AG04450 (cell line): ENCODE measurements at places on chromosomes 16 and 17. TPM values are rescaled to one million over a fixed set of nuclear protein-coding genes. Genes with fewer than 3 reads are reported as not detected.

GRCh38 chr16:81676066-81676882 is 102.8 kb upstream of the PLCG2 start:
- DNase-seq = no peak

DNA sequence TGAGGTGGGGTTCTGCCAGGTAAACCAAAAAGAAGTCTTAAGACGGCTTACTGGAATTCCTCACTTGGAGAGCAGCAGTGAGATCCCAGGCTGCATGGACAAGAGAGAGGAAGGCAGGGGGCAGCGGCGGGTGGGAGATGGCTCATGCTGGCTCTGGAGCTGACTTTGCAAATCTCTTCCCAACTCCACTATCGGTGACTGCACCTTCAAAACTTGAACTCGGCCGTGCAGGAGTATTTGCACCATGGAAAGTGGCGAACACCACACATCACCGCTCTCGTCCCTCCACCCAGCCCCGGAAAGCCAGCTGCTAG is 16.7 kb downstream of the CA5A start:
- no peak for DNase-seq

HS3ST3A1 gene
- 6.6 and 11.9 TPM in 2 replicates for polyA plus RNA-seq

DNA sequence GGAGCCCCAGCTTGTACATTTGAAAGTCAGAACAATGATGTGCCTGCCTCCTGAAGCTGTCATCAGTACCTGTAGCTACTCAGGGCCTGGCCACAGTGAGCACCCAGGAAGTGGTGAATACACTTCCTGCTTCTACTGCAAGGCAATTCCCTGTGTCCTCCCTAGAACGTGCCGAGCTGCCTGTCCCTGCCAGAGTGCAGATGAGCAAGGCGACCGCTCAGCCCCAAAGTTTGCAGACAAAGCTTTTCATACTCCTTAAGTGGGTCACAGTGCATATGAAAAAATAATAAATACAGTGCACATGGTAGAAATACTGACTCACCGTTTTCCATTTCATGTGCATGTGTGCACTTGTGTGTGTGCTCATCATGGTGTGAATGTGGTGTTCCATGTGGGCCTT is 77.3 kb downstream of the MPRIP start:
- peak; percentile 30 for DNase-seq

DNA sequence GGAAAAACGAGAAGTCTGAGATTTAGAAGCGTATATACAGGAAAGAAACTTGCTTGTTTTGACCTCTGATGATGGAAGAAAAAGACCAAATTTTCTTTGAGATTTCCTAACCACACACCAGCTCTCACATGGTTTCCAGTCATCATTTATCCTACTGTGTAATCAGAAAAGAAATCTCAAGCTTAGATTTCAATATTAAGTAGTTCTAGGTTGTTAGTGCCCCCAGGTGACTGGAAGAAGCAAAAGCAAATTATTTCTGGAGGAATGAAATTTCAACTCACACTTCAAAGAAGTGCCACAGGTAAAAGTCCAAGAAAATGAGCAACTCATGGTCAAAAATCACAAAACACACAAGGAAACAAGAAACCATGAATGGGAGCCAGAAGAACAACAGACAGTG is 51.8 kb upstream of the KDM6B start:
- peak; percentile 11 for DNase-seq

DNA sequence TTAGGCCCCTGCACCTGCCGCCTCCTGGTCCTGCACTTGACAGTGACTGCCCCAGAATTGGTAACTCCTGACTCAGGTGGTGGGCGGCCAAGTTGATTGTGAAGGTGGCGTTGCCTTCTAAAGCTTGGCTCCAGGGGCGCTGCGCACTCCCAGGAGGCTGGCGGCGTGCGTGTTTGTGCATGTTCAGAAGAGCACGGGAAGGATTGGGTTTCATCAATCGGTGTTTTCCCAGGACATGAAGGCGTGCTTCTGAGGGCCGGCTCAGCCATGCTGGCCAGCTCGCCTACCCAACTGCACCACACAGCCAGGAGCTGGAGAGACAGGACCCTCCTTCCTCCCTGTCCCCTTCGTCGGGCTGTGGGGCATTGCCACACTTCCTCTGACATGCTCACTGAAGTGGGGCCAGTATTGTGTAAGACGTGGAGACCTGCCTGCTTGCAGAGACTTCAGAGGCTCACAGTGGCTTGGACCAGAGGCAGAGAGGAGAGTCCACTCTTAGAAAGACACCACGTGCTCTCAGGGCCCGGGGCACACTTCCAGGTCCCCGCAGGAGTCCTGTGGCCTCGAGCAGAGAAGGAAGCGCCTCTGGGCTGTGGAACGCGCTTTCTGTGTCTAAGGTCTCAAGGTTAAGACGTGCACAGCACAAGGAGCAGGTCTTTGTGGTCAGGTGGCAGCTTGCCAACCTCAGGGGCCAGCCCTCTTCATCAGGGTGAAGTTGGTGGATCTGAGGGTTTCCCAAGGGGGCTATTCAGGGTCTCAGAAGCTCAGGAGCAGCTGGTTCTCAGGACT is 2.8 kb downstream of the RAB40C start:
- no peak for DNase-seq

SOX15 gene
- 0.24 and 0.29 TPM in 2 replicates for polyA plus RNA-seq

HS3ST3B1 gene
- 9.6 and 10.3 TPM in 2 replicates for polyA plus RNA-seq

DNA sequence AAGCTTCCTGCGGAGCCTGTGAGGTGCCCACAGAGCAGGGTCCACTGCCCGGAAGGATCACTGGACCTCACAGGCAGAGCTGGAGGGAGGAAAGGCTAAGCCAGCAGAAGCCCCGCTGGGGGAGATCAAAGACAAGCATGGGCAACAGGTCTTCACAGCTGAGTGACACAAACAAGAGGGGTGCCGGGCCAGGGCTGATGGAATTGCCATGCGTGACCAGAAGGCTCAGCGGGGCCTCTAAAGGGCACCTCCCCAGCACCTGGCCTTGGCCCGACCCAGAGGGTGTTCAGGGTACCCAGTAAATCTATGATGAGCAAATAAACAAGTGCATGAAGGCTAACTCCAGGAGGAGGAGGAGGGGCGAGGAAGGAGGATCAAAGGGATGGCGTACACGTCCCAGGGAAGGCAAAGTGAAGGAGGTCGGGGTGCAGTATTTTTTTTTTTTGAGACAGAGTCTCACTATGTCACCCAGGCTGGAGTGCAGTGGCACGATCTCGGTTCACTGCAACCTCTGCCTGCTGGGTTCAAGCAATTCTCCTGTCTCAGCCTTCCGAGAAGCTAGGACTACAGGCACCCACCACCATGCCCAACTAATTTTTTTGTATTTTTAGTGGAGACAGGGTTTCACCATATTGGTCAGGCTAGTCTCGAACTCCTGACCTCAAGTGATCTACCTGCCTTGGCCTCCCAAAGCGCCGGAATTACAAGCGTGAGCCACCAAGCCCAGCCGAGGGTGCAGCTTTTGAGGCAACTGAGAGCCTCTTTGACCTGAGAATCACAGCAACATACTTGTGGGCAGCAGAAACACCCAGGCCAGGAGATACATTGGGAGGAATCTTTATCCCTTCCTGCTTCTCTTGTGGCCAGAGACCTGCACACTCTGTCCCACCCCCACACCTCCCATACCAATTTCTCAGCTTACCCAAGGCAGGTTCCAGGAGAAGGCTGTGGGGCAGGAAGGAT is 16.1 kb upstream of the EXOC7 start:
- no peak for DNase-seq

NEUROD2 gene
- not detected in 2 replicates for polyA plus RNA-seq

DNA sequence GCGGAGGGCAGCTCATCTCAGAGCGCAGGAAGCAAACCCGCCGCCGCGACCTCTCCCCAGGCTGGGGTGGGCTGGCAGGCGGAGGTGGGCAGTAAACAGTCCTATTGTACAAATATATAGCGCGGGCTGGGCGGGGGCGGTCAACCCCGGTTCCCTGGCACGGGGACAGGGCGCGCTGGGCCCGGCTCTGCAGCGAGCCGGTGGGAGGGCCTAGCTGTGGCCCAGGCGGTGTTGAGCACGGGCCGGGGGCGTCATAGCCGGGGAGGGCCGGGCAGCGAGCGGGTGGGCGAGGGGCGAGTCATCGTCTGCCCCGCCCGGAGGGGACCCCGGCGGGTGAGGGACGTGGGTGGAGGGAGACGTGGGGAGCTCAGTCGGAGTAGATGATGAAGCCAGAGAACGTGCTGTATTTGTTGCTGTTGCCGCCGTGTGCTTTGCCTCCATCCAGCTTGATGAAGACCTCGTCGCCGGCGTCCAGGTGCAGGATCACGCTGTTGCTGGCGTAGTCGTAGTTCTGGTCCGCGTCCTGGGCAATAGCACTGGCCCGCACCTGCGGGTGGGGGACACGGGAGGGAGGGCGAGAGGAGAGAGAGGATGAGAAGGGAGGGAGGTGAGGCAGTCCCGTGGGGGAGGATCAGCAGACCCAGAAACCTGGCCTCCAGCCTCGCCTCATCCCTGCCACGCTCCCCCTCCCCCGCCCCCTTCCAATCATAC is 8.1 kb downstream of the C1QL1 start:
- no peak for DNase-seq

NGFR gene
- not detected in 2 replicates for polyA plus RNA-seq

OR4D1 gene
- not detected in 2 replicates for polyA plus RNA-seq

- no peak for DNase-seq
Measured at GRCh38 chr16:86752582-86753175, 174.3 kb downstream of the FOXL1 start.

NPIPA5 gene
- 13.3 and 15.9 TPM in 2 replicates for polyA plus RNA-seq

- no peak for DNase-seq
Measured at GRCh38 chr16:69055008-69055407, 50.4 kb upstream of the HAS3 start.

- DNase-seq = peak; percentile 63
Measured at GRCh38 chr17:47949197-47949759, 7.9 kb downstream of the PNPO start.

CDH3 gene
- polyA plus RNA-seq = not detected in 2 replicates

KIF18B gene
- polyA plus RNA-seq = 2.4 and 2.6 TPM in 2 replicates
